ENCODE measurements at places on chromosomes 6 and 20.

DNA sequence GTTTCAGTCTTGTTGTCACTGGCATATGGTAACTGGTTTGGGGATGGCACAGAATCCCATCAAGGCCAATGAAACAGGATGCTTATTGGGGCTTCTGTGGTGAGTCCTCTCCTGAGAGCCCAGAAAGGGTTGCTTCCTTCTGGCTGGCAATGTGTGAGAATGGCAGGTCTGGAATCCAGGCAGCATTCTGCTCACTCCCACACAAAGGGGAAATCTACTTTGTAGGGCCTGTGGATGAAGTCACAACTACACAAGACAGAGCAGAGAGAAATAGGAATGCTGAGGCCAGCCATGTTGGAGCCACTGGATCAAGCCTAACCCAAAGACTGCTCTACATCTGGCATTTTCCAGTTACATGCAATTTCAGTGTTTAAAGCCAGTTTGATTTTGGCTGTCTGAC, 15.7 kb downstream of the PLAGL2 start:
- DNase-seq = no peak

GRCh38 chr20:36493051-36493800, 48.1 kb upstream of the MYL9 start:
- DNase-seq = no peak

DNA sequence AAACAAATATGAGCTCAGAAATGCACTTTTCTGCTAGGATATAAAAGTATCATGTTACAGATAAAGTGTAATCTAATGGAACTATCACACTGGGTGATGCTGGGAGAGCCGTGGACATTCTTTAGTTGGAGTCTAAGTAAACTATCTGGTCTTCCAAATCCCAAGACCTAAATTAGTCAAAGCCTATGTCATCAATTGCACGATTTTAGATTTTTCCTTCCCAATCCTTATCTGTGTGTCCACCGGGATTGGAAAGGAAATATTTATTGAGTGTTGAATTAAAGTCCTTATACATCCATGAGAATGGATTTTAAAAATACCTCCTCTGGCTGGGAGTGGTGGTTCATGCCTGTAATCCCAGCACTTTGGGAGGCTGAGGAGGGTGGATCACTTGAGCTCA, 19.6 kb upstream of the MRAP2 start:
- DNase-seq = no peak

- DNase-seq = no peak
These were observed 5.9 kb downstream of the CALHM6 start for GRCh38 chr6:116467096-116467495.

GRCh38 chr6:109955491-109955890, 22.6 kb upstream of the GPR6 start:
- DNase-seq = no peak

DNA sequence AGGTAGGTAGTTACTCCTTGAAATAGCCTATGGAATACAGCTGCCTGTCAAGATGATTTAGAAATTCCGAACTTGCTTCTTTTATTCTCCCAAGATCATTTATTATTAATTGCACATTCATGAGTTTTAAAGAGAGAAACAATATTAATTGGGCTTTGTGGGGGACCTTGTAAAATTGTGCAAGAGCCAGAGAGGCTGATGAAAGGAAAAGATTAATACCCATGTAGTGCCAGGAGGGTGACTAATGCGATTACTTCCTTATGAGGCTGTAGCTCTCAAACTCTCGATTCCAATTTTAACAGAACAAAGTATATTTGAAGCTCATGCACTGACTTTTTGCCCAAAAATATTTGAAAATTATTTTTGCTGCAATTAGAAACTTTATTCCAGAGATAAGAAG, 423.8 kb upstream of the ID4 start:
- DNase-seq = no peak

GRCh38 chr6:13336553-13336952, 8.2 kb upstream of the TBC1D7 start:
- DNase-seq = peak; percentile 85

DNA sequence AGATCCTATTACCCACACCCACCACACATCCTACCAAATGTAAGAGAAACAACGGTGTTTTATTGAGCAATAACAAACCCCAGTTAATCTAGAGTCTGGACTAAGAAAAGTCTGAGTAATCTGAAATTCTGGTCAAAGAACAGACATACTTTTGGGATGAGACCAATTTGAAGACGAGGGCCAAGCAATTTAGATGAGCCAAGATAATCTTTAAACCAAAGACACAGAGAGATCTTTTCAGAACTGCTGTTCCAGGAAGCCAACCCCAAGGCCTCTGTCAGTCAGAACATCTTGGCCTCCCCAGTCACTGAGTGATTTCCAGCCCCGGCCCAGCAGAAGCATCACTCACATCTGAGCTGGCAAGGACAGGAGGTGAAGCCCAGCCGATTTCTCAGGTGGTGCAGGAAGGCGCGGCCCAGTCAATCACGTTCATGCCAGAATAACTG, 118.5 kb upstream of the SYNDIG1 start:
- no peak for DNase-seq

- DNase-seq = no peak
These were observed 89.6 kb upstream of the HS3ST5 start for GRCh38 chr6:114432400-114432799.

DNA sequence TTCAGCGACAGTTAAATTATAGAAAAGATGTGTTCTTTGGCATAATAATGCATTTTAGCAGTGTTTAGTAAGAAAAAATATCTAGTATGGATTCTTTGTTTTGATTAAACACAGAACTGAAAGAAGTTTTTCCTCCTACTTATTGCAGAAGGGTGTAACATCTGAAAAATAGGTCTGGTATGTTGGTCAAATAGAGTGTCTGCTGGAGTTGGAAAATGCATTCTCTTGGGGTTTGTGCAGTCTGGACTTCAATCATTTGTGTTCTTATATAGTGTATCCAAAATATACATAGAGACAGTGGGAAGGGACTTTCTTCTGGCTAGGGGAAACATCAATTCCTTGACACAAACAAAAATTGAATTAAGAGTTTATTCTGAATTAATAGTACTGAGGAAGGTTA, 132.4 kb upstream of the MAN1A1 start:
- no peak for DNase-seq

DNA sequence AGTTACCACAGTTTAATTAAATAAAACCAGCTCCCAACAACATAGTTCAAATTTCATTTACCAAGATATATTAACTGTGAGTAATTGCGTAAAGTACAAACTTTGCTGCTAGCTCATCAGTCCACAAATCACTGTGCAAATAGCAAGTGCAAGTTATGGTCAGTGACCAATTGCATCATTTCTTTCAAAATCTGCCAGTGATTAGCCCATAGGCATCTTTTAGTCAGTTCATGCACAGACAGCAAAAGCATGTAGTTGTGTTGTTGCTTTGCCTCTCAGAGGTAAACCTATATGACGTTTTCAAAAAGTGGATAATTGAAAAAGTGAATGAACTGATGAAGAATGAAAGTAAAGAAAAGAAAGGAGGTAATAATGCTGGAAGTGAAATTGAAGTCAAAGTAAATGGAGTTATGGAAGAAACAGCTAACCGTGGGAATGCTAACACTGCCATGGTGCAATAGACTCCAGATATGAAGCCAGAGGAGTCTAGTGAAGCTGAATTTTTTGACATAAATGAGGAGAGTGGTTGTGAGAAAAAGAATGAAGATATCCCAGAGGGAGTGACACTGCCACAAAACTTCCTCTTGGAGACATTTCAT, 36.5 kb downstream of the ENPP1 start:
- no peak for DNase-seq

- DNase-seq = no peak
These were observed 210.8 kb downstream of the ARHGAP18 start for GRCh38 chr6:129498950-129499842.

DNA sequence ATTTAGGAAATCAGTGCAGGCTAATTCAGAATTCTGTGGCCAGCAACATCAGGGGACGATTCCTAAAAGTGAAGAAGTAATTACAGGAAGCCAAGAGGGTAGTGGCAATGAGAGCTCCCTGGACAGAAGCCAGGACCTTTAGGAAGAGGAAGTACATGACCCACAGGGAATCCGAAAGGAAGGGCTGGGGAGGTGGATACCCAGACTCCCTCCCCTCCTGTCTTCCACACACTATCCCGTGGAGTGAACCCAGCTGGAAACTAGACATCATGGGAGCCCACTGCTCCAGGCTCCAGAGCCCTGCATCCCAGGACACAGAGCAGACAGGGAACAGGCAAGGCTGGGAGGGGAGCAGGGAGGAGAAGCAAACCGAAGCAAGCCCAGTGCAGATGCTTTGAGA, 83.0 kb downstream of the SNX5 start:
- no peak for DNase-seq

DNA sequence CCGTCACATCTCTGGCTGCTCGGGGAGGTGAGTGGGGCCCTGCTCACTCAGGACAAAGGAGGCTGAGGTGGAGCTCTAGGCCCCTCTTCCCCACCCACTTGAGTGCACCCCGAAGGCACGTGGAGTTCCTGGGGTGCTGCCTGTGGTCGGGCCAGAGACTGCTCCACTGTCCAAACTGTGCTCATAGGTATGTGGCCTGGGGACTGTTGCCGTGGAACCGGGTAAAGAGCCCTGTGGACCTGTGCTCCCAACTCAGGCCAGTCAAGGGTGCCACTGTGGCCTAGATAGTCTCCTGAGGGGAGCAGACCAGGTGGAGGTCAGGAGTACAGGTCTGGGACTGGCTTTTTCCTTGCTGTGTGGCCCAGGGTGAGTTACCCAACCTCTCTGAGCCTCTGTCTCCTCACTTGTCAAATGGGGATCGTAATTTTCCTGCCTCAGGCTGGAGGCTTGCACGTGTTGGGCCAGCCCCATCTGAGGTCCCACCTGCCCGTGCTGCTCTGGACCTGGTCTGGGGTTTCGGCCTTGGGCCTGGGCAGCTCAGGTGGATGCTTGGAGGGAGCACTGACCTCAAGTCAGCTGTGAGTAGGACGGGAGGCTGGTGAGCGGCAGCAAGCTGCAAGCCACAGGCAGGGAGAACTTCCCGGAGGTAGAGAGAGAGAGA, 12.4 kb upstream of the NPBWR2 start:
- DNase-seq = no peak

- no peak for DNase-seq
These were observed 42.1 kb upstream of the TMEM30A start for GRCh38 chr6:75326557-75327258.

GRCh38 chr6:132490478-132491204, 22.3 kb downstream of the STX7 start:
- no peak for DNase-seq

DNA sequence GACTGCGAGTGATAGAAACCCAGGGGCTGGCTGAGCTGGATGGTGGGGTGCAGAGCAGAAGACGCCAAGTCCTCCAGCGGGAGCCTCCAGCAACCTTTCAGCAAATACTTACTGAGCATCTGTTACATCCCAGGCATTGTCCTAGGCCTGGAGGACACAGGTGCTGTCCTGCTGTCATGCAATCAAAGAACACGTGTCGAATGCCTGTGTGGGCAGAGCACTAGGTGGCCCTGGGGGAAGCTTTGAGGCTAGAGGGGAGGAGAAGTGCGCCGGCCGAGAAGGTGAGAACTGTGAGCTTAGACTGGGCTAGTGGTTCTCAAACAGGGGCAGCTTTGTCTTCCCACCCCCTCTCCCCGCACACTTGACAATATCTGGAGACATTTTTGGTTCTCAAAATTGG, 233.6 kb downstream of the BMP7 start:
- DNase-seq = no peak

DNA sequence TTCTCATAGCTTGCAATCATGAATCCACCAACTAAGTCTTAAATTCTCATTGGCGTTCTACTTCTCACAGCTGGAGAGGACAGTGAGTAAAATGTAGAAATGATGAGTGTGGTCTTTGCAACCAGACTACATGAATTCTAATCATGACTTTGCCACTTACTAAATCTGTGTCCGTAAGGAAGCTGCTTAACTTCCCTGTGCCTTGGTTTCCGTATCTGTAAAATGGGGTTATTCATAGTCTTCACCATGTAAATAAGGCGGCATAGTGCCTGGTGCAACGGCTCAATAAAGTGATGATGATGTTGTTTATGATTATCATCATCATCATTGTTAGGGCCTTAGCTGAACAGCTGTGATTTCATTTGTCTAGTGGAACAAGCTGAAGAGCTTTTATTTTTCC, 12.6 kb downstream of the CFAP206 start:
- DNase-seq = no peak

DNA sequence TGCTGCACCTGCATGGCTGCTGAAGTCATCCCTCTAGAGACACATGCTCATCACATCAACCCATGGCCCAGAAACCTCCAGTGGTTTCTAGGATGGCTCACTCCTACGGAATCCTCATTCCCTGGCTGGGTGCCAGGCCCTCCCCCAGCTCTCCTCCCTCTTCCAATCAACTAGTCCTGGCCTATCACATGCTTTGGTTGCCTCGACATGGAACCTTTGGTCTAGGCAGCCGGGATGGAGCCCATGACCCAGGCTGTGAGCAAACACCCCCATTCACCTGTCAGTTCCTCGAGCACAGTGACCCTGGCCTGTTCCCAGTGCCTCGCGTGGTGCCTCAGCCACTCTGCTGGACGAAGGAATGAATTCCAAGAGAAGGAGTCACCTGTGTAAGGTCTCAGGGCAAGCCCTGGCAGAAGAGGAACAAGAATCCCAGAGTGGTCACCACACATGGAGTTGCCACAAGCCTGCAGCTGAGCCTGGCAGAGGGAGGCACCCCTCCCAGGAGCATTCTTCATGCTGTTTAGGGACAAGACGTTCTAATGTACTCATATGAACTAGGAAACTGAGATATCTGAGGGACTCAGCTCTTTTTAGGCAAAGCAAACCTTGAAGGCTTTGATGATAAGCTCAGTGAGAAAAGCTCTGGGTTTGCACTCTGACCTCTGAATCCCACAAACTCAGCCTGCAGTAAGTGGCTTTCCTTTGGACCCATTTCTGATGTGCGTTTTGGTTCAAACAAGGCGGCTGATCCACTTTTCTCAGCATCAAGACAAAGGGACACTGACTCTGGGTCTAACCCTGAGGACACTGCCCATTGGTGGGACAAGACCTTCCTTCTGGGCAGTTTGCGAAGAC, 40.2 kb downstream of the PPP1R3G start:
- no peak for DNase-seq

DNA sequence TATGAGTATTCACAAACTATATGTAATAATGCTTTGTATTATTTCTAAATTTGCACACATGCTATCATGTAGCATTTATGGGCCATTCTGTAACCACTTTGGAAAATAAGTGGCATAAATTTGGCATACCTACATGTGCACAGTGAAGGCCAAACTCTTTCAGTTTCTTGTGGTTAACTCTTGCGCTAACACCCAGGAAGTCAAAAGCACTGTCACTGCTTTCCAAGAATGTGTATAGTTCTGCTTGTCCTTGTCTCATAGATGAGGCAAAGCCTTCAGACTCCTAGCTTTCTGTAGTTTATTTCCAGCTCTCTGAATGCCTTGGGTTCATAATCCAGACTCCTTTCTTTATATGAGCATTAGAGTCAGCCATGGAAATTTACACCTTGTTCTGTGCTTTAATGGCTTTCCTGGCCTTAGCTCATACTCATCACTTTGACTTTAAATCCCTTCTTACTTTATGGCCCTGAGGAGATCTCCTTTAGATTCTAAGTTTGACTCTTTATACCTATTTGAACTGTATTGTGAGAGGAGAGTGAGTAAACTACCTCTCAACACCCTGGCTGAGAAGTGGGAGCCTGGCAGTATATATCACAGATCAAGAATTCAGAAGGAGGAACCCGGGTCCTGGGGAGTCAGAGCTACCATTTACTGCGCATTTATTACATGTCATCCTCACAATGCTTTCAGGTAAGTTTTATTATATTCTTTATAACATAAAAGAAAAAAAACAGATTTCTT, 949 bp upstream of the SLC17A3 start:
- no peak for DNase-seq

- DNase-seq = no peak
These were observed 152.1 kb downstream of the DTNBP1 start for GRCh38 chr6:15510536-15511247.

All from stimulated activated CD4-positive, alpha-beta T cell treated with anti-CD3 and anti-CD28 coated beads, TNF-alpha, amount 100 ng/mL, for 1 hour (primary cell).